ENCODE measurements at places on chromosomes 6 and 20.

DNA sequence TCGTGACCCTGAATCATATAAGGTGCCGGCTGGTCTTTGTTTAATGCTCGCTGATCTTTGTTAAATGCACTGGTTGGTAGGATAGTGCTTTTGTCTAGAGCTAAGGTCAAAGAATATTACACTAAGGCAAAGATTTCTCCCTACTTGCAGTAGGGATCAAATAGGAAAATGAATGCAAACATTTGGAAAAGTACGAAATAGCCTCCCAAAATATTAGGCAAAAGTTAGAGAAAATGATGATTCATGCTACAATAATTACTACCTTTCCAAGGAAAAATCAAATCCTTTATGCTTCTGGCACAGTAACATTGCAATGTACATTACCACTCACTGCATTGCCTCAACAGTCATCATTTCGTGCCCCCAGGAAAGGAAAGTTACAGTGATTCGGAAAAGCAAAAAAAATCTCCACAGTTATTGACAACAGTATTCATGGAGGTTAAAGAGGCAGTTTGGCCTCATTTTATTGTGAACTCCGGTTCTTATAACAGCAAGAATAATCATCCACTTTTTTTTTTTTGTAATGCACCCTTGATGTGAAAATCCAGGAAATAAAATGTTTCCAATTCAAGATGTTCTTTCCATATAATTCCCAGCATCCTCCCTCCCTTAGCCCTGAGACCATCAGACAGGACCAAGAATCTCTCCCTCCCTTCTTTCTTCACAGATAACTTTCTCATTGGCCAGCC lies 61.7 kb upstream of the ZMYND8 start:
- DNase-seq: no peak

DNA sequence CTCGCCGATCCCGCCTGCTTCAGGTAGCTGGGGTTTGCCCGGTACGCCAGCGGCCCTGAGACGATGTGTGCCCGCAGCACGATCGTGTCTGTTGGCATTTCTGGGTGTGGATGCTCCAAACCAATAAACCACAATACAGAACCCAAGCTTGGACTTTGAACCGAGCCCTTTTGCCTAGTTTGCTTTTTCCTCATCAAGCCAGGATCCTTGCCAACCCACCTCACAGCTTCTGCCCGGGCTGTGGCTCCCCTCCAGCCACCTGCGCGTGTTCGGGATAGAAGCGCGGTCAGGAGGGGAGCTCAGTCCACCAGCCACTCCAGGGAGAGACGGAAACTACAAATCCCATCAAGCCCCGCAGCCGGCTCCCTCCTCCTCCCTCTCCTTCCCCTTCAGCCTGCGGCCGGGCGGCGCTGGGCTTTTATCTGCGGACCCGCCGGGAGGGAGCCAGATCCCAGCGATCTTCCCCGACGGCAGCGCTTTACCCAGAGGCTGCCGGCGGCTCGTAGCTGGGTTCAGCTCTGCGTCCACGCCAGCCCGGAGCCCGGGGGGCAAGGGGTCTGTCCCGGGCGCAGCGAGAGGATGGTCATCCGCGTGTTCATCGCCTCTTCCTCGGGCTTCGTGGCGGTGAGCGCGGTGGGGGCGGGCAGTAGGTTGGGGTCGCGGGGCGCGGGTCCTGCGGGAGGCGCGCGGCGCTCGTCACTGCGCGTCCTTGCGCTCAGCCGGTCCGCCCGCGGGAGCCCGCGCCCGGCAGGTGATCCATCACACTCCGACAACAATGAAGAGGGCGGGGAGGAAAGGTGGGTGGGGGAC lies at the start of gene SH3BGRL2:
SH3BGRL2 (plus strand) TSS at position 447 of the 810 bp plus-strand sequence; CDS start at position 580, 133 bp downstream.
- peak; percentile 94 for DNase-seq

DNA sequence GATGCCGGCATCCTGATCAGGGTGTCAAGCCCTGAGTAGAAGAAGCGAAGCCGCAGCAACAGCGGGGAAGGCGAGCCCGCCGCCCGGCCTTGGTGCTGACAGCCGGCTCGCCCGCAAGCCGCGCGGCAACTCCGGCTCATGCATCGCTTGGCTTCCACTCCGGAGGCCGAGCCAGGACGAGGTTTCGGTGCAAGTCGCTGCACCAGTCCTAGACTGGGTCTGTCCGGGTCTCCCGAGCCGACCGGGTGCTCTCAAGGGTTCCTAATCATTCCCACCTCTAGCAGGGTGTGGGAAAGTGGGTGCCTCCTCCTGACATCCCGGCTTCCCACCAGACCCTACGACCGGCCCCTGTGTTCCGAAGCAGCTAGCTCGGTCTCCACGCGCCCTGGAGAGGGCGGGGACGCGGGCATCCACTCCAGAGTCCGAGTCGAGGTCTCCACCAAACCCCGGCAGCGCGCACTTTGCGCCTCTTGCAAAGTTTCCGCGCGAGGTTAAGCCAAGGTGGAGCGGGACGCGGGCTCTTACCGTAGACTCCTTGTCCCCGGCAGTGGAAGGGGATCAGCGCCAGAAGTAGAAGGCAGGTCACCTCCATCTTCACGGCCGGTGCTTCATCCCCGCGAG lies 1.4 kb downstream of the MDGA1 start:
- peak; percentile 37 for DNase-seq

DNA sequence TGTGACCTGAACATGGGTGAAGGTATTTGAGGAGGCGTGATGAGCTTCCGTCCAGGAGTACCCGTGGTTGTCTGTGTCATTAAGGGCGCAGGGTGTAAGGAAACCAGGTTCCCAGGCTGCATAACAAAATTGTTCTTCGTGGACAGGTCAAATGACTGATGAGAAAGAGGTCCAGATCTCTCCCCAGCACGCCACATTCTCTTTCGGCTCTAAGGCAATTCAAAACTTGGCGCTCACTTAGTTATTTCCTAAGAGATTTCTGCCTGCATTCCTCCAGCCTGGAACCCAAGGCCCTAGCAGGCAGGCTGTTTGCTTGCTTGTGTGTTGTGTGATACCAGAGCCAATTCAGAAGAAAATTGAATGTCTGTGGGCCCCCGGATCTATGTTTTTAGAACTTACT lies 139.9 kb downstream of the AGPAT4 start:
- no peak for DNase-seq

DNA sequence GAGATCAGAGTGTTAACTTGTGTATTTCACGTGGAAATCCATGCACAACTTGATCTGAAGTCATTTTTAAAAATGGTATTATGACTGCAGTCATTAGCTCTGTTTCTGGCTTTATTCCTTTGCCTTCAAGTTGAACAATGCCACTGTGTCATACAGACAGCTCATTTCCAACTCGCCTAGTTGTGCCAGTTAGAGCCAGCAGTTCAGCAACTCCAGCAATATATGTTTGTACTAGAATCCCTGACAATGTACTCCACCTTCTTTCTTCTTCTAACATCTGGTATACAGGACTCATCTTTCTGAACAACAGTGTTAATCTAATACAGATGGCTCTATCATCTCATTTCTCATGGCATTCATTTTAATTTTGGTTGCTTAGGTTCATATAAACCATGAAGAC lies 418.3 kb upstream of the POU3F2 start:
- DNase-seq: no peak

GRCh38 chr6:150027806-150028565 lies 2.7 kb upstream of the RAET1L start:
- DNase-seq: no peak

- no peak for DNase-seq
Measured at GRCh38 chr20:9800421-9800820, 38.5 kb downstream of the PAK5 start.

- DNase-seq: peak; percentile 56
Measured at GRCh38 chr6:12605888-12606345, 110.7 kb upstream of the PHACTR1 start.

DNA sequence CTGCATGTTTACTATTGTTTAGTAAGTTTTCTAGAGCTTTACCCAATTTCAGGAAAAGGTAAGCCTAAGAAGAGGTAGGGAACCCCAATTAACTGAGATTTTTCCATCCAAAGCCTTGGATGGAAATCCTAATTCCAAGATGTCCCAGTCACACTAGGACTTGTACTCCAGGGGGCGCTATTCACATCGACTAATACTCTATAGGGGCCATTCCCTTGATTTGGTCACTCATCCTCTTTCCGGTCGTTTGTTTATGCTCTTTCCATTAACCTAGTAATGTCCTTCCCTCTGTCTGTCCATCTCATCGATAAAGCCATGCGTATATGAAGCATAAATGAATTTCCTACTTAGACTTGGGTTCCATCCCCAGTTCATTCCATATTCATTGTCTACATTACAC lies 80.8 kb upstream of the FUCA2 start:
- no peak for DNase-seq

- DNase-seq: peak; percentile 17
Measured at GRCh38 chr6:83574783-83575182, 62.4 kb downstream of the PRSS35 start.

DNA sequence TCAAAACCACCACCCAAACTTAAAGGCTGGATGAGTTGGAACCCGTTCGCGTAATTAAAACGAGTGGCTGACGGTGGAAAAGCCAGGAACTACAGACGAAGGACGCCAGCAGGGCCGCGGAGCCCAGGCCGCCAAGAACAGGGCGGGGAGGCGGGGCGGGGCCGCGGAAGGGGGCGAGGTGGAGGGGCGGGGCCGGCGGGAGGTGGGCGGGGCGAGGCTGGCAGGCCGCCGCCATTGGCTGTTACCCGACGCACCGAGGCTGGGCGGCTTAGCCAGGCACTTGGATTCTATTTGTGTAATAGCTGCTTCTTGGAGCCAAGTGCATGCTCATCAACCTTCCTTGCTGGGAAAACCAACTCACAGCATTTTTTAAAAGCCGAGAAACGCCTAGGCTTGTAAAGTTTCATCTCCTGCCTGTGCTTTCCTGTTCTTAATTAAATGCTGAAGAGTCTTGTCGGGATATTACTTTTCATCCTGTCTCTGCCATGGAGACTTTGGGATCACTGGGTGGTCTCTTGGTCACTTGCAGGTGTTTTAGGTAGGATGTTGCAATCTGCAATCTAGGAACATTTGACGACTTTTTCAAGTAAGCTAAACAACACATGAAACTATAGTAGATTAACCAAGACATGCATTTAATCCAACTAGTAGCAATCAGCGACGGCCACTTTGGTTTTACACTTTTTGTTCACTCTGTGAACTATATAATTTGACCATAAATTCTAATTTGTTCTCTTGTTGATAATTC lies 245.0 kb downstream of the ARID1B start:
- DNase-seq: peak; percentile 94

- DNase-seq: no peak
Measured at GRCh38 chr6:35401514-35401913, 50.6 kb upstream of the FANCE start.

DNA sequence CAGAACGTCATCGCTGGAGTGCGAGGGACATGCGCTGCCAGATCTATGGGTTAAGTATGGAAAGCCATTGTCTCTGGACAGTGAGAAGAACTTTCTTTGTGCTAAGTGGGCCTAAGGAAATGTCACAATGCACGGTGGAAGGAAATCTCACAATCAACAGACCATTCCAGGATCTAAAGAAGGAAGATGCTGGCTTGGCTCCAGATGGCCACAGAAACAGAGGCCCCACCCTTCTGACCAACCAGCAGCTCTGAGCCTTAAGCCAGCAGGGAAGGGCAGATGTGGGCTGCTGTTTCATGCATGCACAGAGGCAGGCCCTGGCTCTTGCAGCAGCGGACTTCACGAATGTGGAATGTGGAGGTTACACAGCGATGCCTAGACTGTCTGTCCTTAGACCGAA lies 156.3 kb downstream of the SOBP start:
- no peak for DNase-seq

- no peak for DNase-seq
Measured at GRCh38 chr20:45912344-45912682, 358 bp upstream of the PLTP start.

GRCh38 chr20:15930311-15931305 lies 642.6 kb downstream of the KIF16B start:
- DNase-seq: peak; percentile 82

GRCh38 chr6:107106165-107106564 lies 9.2 kb downstream of the BEND3 start:
- no peak for DNase-seq

- DNase-seq: peak; percentile 84
Measured at GRCh38 chr6:5851261-5851757, 155.4 kb downstream of the NRN1 start.

- DNase-seq: no peak
Measured at GRCh38 chr6:69145062-69145461, 510.0 kb downstream of the ADGRB3 start.

DNA sequence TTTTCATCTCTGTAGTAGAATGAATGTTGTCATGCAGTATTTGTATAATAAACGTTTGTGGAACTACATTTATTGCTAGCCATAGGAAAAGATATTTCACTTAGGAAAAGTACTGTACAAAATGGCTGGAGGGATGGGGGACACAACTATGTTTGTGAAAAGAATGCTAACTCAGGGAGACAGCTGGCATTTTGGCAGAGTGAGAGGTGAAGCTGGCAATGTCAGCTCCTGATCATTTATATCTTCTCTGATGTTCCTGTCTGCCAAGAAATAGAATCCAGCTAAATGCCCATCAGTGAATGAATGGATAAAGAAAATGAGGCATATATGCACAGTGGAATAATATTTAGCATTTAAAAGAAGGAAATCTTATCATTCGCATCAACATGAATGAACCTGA lies 313.0 kb upstream of the IRAK1BP1 start:
- no peak for DNase-seq

GRCh38 chr6:13471184-13471583 lies 16.2 kb downstream of the GFOD1 start:
- DNase-seq: peak; percentile 87

DNA sequence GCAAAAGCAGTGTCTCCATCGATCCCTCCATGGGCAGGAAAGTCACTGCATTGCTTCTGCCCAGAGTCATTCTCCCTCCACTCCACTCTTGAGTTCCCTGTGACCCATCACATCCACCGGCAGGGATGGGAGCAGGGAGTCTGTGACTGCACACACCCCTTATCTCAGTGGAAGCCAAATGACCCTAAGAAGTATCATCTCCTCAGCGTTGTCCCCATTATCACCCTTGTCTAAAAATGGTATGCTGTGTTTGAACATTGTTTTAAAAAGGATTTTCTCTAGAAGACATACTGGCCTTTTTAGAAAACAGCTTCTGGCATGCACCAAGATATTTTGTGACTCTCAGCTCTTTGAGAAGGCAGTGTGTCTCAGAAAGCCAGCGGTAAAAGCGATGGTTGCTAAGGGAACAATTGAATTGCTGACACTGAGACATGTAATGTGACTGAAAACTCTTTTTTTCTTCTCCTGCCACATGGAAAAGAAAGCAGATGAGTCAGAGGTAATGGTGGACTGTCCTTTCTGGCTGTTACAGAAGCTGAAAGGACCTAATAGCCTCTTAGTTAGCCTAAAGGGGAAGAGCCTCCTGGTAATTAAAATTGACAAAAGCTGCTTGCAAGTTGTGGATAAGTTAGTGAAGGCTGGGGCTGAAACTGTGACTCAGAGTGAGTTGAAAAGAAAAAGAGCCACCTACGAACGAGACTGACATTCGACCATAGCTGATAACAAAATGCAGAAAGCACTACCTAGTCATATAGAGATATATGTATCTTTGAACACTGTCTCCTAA lies 120.5 kb downstream of the MAP3K7 start:
- DNase-seq: no peak

- no peak for DNase-seq
Measured at GRCh38 chr6:165630544-165630953, 32.5 kb downstream of the PDE10A start.
